ENCODE measurements at places on chromosomes 16 and 17. TPM values are rescaled to one million over a fixed set of nuclear protein-coding genes. Genes with fewer than 3 reads are reported as not detected.
A peak's percentile ranks its signal among the peaks of the same experiment; 100 is the strongest.

SLC2A4 gene
- total RNA-seq = 200 TPM

DNA sequence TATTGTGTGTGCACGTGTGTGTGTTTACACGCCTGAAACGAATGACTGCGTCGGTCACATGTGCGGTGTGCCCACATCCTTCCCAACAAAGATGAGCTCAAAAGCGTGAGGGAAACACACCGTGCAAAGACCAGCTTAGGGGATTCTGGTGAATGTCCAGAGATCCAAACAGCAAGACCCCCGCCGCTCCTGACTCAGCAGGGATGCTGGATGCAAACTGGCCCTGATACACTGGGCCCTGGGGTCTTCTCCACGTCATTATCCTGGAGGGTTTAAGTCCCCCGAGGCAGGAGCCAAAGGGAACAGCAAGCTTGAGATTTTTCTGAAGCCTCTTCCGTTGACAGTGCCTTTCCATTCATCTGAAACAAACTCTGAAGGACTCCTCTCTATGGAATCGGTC lies 59.2 kb downstream of the TBC1D16 start:
- ATAC-seq = no peak

NFAT5 gene
- total RNA-seq = 58.9 TPM

DNA sequence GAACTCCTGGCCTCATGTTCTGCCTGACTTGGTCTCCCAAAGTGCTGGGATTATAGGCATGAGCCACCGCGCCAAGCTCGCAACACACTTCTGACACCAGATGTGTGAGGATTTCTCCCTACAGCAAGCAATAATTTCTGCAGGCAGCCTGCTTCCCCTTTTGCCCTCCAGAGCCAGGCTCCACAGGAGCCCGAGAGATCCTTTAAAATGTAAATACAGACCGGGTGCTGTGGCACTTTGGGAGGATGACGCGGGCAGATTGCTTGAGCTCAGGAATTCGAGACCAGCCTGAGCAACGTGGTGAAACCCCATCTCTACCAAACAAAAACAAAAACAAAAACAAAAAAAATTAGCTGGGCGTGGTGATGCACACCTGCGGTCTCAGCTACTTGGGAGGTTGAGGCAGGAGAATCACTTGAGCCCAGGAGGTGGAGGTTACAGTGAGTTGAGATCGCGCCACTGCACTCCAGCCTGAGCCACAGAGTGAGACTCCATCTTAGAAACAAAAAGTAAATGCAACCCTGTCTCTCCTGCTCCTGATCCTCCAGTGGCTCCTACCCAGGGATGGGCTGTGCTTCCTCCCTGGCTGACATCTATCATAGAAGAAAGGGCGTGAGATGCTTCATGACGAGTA lies 14.7 kb downstream of the C16orf96 start:
- ATAC-seq = no peak

G6PC1 gene
- total RNA-seq = not detected

- no peak for ATAC-seq
Observed at GRCh38 chr16:63672493-63672892, 1449.4 kb downstream of the CDH11 start.

GRCh38 chr16:50839920-50840729 lies 98.2 kb downstream of the CYLD start:
- ATAC-seq = no peak

DNA sequence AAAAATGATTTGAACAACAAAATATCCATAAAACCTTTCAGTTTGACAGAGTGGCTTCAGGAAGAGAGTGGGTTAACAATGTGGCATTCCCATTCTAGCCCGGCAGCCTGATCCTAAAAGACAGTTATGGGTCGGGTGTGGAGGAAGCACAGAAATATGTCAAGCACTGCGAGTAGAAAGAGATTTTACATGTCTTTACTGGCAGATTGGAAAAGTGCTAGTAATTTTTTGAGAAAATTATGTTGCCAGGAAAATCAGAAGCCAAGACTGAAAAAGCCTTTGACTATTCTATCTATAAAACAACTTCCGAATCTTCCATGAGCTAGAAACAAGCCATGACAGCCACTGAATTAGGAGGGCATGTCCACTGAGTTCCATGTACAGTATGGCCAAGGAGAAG lies 5.8 kb downstream of the CCL2 start:
- ATAC-seq = no peak

SGCA gene
- 58.1 TPM for total RNA-seq

GRCh38 chr16:67117716-67118115 lies 8.0 kb downstream of the PHAF1 start:
- ATAC-seq = no peak

- no peak for ATAC-seq
Observed at GRCh38 chr17:42502926-42503325, 33.1 kb upstream of the NAGLU start.

GRCh38 chr17:32564325-32564724 lies 77.5 kb downstream of the CDK5R1 start:
- no peak for ATAC-seq

DNA sequence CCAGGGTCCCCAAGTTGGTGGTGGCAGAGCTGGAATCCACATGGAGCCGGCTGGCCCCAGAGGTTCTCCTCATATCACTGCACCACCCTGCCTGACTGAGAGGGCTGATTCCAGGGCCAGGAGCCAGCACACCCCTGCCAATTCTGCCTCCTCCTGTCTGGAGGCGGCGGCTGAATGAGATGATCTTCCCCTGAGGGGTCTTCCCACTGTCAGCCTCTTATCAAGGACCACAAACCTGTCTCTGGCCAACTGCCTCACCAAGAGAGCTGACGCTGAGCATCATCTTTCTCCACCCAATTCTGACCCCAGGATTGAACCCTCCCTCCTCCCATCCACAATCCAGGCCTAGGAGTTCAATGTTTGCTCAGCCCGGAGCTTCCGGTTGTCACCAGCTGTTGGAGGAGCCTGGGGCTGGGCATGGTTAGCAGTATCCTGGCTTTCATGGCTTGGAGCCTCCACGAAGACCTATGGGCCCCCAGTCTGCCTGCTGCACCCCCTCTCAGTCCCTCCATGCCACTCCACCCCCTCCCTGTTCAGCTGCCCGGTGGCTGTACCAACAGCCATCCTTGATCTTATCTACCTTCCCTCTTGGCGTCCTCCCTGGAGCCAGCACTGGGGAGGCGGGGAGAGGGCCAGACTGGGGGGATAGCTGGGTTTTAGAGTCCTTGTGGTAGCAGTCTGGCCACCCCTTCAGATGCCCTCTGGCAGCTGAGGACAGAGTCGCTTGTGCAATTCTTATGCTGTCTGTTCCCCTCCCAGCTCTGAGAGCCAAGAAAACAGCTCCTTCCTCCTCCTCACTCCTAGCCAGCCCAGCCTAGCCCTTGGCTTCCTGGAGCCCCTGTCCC lies 25.6 kb downstream of the ABCC3 start:
- ATAC-seq = peak; percentile 53

DNA sequence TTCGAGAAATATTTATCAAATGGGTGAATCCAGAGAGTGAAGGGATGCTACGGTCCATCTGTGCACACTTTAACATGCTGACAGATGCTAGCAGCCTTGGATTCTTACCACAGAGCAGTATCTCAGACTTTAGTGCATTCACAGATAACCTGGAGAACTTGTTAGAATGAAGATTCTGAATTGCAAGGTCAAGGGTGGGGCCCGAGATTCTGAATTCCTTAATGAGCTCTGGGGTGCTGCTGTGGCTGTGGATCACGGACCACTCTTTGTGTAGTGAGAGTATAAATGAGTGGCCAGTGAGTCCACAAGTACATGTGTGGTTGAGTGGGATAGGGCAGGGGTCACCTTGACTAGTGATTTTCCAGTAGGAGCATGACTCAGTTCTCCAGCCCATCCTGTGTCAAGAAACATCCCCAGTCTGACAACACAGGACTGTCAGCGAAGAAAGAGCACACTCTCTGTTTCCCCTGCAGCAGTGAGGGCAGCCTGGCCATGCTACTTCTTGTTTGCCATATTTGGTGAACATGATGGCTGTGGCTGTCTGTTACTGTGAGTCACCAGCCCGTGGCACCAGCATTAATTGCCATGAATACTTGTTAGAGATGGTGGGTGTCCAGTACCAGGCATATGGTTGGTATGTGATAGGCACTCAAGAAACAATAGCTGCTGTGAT lies 13.0 kb upstream of the SALL1 start:
- no peak for ATAC-seq

- ATAC-seq = no peak
Observed at GRCh38 chr16:61374071-61374470, 662.2 kb downstream of the CDH8 start.

DNA sequence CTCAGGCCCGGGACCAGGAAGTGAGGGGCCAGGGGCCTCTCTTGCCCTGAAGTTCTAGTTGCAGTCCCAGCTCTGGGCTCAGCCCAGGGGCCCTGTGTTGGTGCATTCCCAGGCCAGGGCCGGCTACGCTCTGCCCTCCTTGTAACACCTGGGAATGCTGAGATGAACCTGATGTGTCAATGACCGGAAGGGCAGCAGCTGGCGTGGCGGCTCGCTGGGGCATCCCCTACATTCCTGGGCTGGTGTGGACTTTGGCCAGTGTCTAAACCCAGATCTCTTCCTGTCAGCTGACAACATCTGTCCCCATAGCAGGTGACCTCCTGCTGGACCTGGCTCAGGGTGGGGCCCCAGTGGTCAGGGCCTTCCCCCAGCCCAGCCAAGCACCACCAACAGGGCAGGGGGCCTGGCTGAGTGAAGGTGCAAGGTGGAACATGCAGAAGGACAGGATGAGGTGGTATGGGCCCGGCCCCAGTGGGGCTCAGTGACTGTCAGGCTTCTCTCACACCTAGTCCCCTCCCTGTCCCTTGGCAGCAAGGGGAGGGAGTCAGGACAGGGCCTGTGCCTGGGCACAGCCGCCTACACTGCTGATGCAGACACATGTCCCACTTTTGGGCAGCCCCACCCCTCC lies 15.9 kb downstream of the FAM83G start:
- ATAC-seq = no peak
